ENCODE measurements at places on chromosomes 12 and 14.
A peak's percentile ranks its signal among the peaks of the same experiment; 100 is the strongest.

DNA sequence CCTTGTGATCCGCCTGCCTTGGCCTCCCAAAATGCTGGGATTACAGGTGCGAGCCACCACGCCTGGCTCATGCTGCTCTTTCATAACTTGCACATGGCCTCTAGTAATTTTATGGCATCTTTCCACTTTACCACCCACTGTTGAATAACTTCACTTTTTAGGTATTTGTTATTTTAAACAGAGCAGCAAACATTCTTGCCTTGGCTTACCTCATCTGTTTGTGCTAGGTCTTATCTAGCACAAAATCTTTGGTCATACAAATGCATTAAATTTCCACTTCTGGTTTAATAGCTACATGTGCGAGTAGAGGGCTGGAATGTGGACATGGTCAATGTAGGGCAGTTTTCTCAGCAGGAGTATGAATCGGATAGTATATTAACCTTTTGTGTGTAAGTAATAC is 38.8 kb upstream of the ATF7IP start:
- DNase-seq, result peak; percentile 13

DNA sequence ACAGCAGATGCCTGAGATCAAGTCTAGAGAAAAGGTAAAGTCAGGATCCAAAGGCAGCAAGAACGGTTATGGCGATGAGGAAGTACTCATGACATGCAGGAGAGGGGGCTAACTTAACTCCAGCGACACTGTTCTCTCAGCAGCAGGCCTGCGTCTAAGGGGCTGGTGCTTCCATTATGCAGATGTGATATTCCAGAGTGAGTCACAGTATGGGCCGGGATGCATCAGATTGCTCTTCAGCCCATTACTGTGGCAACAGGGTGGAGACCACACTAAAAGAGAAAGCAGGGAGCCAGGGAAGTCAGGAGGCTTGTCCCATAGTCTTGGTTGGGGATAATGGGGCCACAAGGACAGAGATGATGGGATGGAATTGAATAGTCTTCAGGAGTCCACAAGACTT is 151.8 kb upstream of the NTF3 start:
- DNase-seq, result no peak

DNA sequence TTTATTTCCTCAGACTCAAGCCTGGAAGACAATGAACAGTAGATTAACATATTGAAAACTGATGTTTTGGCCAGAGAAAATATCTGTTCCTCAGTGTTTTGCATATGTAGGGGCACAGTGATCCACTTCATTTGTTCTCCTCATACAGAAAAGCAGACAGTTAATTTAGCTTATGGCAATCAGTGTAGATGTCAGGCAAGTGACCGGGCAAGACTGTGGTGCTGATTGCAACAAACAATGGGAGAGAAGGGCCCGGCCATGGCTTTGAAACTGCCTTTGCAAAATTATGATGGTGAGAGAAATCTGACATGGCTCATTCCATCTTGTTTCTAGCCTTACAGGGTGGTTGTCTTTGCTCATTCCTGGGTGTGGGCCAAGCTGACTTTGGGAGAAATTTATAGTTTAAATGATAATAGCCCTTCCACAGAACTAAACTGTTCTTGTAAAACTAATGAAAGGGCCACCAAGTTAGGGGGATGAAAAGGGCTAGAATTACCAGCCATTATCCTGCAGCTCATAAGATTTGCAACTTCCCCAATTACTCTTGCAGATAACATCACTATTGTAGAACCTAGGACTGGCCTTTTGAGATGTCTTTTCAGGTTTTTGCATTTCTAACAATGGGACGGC is 220.3 kb downstream of the KTN1 start:
- DNase-seq, result no peak

DNA sequence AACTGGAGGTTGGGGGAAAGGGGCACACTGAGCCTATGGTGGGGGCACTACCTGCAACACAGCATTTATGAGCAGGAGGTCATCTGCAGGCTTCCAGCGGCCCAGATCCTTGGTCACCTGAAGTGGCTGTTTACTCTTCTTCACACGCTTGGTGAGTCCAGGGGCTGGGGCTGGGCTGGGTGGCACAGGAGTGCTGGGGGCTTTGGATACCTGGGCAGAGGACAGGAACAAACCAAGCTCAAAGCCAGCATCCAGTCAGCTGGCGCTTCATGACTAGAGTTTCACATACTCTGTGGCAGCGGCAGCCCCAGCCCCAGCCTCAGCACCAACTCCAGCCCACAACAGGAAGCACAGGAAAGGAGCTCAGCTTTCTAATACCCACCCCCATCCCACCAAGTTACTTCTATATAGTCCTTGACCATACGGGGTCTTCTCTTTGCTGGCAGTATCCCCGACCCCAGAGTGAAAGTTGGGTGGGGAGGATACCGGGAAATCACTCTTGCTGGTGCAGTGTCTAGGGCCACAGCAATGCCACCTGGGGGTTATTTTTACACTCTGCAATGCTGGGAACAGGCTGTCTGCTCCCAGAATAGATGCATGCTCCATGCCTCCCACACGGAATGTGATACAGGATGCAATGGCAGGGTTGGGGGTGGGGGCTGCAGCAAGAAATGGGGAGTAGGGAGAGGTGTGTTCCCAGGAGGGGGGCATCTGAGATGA is 3.1 kb downstream of the MCRS1 start:
- no peak for DNase-seq

DNA sequence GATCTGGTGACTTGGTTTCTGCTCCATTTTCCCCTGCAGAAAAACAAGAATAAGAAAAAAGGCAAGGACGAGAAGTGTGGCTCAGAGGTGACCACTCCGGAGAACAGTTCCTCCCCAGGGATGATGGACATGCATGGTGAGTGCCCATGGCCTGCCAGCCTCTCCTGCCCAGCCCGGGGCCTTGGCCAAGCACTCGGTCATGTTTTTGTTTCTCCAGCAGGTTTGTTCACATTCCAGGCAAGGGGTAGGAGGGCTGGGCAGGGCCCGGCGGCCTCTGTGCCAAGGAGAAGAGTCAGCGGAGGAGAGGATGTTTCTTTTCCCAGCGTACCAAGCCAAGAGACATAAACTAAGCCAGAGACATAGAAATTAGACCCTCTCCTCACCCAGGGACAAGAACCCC is 13.6 kb downstream of the BCL7A start:
- no peak for DNase-seq

DNA sequence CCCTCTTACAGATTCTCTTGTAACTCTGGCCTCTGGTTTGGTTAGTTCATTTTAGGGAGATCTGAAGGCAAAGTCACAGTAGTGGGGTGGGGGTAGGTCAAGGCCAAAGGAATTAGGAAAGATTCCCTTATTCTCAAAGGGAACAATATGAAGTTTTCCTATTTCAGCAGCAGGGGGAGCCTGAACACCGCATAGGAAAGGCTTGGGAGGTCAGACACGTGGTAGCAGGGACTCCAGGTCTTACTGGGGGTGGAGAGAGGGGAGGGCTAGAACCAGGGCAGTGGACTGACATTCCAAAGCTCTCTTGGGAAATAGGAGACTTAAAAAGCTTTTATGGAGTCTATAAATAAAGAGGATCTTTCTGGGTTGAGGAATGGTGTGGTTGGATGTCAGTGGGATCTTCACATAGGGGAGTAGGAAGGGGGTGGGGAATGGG is 1.3 kb downstream of the ZC3H10 start:
- DNase-seq, result peak; percentile 96

DNA sequence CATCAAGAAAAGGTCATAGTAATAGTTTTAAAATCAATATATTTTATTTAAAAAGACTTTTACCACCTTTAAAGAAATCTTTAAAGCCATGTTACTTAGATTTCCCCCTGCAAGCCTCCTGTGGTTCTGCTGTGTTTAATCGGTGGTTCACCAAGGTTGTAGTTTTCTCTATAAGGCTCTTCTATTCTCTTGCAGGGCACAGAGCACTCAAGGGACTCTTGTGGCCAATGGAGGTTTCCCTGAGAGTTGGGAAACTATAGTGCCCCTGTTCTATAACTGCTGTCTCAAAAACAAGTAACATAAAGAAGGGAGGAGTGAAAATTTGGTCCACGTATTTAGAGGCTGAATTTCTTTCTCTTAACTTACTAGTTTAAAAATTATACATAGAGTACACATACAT is 25.0 kb downstream of the DACT1 start:
- DNase-seq, result no peak

GRCh38 chr12:106205208-106206069 is 42.4 kb downstream of the CKAP4 start:
- DNase-seq, result no peak

DNA sequence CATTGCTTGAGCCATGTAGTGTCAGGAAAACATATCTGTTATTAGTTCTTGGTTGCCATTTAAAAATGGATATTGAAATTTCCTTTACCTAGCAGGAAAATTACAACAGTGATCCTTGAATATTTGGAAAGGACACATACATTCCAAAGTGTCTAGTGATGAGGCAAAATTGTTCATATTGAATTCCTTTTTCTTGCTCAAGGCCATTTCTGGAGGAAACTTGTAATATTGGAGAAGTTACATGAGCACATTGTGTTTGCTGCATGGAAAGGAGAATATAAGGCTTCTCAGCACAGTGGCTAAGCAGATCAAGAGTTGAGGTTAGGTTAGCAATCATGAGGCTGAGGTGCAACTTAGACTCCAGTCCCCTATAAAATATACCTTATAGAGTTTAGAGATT is 121.9 kb downstream of the PDE3A start:
- DNase-seq, result peak; percentile 51

GRCh38 chr12:76698966-76699365 is 64.9 kb upstream of the ZDHHC17 start:
- no peak for DNase-seq

DNA sequence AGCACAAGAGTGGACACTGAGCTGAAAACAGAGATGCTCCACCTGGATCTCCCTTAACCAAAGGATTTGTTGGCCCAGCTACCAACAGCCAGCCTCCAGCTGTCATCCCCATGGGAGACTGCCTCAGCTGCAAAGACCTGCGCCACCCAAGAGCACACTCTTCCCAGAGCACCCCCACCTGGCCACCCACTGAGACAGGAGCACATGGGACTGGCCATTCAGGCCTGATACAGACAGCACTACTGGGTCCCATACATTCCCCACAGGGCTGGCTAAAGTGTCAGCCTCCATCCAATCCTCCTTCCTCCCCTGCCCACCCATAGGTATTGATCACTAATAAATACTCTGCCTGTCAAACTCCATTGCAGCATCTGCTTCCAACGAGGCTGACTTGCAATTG is 241.5 kb downstream of the BCL11B start:
- DNase-seq, result no peak

GRCh38 chr12:106586803-106587684 is 4.2 kb downstream of the RFX4 start:
- no peak for DNase-seq

GRCh38 chr12:41932470-41932991 is 212.1 kb downstream of the GXYLT1 start:
- peak; percentile 1 for DNase-seq

- DNase-seq, result no peak
Measured at GRCh38 chr12:30095511-30095910, 311.8 kb upstream of the TMTC1 start.

DNA sequence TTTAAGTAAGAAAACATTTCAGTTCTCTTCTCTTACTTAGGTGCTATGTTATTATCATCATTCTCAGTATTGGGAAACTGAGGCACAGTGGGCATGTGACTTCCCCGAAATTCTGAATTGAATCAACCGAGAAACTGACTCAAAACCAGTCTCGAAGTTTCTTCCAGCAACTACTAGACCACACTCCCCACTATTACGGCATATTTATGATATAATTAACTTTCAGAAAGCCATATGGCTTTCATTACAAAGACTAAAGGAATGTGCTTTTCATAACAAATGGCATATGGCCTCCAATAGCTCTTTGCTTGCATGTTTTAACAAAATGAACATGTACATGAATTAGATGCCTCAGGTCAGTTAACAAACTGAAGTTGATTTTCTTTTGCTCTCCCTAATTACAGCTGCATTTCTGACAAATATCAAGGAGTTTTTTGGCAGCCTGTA is 182.9 kb upstream of the SLC38A2 start:
- peak; percentile 92 for DNase-seq

GRCh38 chr14:100416921-100417860 is 94.1 kb downstream of the SLC25A47 start:
- peak; percentile 88 for DNase-seq

DNA sequence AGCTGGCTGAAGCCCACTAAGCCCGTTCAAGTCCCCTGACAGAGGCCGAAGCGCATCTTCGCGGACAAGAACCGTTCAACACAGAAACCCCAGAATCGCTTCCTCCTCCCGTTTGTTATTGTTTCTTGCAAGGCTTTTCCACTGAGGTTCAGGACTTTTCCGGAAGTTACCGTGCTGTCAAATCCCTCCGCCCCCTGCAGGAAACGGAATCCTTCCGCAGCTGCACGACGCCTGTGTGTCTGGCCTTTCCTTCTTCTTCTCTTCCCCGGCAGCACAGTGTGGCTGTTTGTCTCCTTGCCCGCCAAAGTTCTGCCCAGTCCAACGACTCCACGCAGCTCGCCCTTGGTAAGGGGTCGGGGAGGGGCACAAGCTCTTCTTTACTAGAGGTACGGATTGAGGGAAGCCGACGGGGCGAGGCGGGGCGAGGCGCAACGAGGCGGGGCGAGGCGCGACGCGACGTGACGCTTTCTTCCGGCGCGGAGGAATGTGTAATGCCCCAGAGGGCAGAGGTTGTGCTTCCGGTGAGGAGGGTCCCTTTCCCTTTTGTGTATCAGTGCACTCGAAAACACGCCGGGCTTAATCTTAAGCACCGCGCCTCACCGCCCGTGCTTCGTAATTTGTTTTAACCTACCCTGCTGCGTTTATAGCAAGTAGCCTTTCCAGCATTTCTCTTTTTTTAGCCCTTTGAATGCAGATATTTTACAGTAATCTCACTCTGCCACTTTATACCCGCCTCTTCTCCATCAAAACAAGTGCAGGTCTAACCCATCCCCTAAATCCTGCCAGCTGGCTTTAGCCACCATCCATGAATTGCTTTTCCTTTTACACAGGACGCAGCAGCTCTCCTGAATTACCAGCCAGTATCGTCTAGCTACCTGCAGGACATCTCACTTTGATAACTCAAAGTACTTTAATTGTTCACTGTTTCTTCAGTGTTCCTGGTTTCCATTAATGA is at the start of gene KDM5A:
KDM5A (minus strand) TSS at position 179 of the 955 bp plus-strand sequence. CDS start 229 bp downstream, outside the sequence.
- DNase-seq, result peak; percentile 96

Measured in fibroblast of the aortic adventitia (primary cell).